ENCODE measurements at places on chromosomes 3 and 15.

DNA sequence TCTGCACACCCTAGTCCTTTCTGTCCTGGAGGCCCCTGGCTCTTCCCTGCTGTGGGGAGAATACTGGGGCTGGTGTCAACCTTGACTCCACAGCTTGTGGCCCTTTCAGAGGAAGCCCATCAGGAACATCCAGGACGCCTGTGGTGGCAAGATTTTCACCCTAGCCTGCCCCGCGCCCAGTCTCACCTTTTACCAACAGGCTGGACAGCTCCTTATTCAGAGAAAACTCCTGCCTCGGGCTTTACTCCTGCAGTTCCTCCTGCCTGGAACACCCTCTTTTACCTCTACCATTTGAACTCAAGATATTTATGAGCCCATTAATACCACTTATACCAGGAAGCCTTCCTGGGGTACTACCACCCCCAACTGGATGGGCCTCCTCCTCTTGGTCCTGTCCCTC, 2.7 kb upstream of the CACNA2D2 start:
- no peaks in the 10 kb centered on the region for H3K27me3 ChIP-seq
- H3K4me1 ChIP-seq, result peaks cover 6% of the 10 kb centered on the region
- DNase-seq, result no peak
- no peaks in the 10 kb centered on the region for H3K36me3 ChIP-seq
- H3K27ac ChIP-seq, result no peak overlapping the region

DNA sequence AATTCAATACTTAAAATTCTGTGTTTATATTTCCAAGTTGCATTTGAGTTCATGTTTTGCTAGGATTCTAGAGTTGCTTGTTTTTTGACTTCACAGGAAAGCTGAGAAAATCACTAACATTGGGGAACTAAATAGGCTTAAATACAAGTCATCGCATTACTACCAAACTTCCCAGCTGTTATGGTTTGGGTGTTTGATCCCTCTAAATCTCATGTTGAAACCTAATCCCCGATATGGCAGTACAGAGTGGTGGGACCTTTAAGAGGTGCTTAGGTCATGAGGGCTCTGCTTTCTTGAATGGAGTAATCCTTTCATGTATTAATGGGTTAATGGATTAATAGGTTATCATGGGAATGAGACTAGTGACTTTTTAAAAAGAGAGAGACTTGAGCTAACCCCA, 77.2 kb upstream of the ARPP21 start:
- no peaks in the 10 kb centered on the region for H3K36me3 ChIP-seq
- no peak for DNase-seq
- no peaks in the 10 kb centered on the region for H3K4me1 ChIP-seq
- no peak overlapping the region for H3K27ac ChIP-seq

- H3K27ac ChIP-seq, result no peak overlapping the region
- H3K36me3 ChIP-seq, result no peaks in the 10 kb centered on the region
- no peak overlapping the region for H3K4me3 ChIP-seq
- peaks cover 13% of the 10 kb centered on the region for H3K4me1 ChIP-seq
These were observed 52.1 kb upstream of the WDR72 start for GRCh38 chr15:53811530-53811929.

- no peaks in the 10 kb centered on the region for H3K36me3 ChIP-seq
- no peak overlapping the region for H3K4me3 ChIP-seq
- H3K27me3 ChIP-seq, result no peaks in the 10 kb centered on the region
- H3K4me1 ChIP-seq, result no peaks in the 10 kb centered on the region
These were observed 46.9 kb upstream of the GADL1 start for GRCh38 chr3:30941342-30941741.

DNA sequence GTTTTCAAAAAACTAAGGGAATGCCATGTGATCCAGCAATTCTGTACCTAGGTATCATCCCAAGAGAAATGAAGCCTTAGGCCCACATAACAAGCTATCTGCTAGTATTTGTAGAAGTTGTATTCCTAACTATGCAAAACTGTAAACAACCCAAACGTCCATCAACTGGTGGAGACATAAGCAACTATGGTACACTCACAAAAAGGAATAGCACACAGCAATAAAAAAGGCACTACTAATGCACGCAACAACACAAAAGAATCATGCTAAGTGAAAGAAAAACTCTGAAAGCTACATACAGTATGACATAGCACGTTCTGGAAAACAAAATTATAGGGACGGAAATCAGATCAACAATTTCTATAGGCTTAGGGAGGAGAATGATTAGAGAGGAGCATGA, 15.3 kb downstream of the USP50 start:
- H3K4me1 ChIP-seq, result no peaks in the 10 kb centered on the region
- peak overlapping the region; percentile 6 for H3K27ac ChIP-seq
- no peaks in the 10 kb centered on the region for H3K27me3 ChIP-seq
- no peaks in the 10 kb centered on the region for H3K36me3 ChIP-seq
- no peak for DNase-seq

DNA sequence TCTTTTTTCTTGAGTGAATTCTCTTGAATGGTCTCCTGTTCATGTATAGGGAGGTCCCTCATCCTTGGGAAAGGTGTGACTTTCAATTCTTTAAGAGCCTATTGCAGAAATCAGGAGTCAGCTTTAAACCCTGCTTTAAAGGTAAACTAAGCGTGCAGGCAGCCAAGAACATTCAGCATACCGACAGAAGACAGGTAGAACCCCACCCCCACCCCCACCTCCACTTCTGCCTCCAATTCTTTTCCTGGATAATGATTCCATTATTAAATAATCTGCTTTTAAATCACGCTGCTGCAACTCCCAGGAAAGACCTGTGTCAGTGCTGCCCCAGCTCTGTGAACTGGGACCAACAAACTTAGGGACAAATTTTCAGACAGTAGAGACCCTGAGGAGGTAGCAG, 49.3 kb upstream of the SKOR1 start:
- no peaks in the 10 kb centered on the region for H3K4me1 ChIP-seq
- no peaks in the 10 kb centered on the region for H3K36me3 ChIP-seq
- H3K4me3 ChIP-seq, result no peak overlapping the region
- no peaks in the 10 kb centered on the region for H3K27me3 ChIP-seq

- no peak overlapping the region for H3K4me3 ChIP-seq
- no peaks in the 10 kb centered on the region for H3K4me1 ChIP-seq
- no peak overlapping the region for H3K27ac ChIP-seq
- DNase-seq, result no peak
- no peaks in the 10 kb centered on the region for H3K27me3 ChIP-seq
These were observed 117.3 kb upstream of the C15orf61 start for GRCh38 chr15:67403428-67404154.

GRCh38 chr3:159806412-159806811, 182.2 kb upstream of the IL12A start:
- H3K4me3 ChIP-seq, result no peak overlapping the region
- H3K27ac ChIP-seq, result no peak overlapping the region
- peaks cover 17% of the 10 kb centered on the region for H3K4me1 ChIP-seq
- H3K36me3 ChIP-seq, result no peaks in the 10 kb centered on the region

DNA sequence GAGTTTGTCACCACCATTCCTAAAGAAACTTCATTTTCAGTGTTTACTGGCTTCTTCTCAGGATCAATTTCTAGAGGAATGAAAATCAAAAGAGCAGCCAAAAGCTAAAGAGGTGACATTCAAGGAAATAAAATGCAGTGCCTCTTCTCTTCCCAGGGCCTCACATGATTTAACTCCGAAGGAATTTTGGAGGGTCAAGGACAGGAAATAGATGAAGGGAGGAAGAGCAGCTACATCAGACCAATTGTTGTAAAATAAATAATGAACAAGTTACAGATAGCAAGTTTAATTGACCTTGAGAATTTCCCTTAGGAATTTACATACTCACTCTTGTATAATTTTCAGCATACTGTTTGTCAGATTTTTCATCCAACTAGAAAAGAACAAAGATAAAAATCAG, 78.1 kb downstream of the LRRFIP2 start:
- DNase-seq, result no peak
- H3K4me3 ChIP-seq, result no peak overlapping the region
- no peaks in the 10 kb centered on the region for H3K27me3 ChIP-seq
- no peak overlapping the region for H3K27ac ChIP-seq
- H3K4me1 ChIP-seq, result peaks cover 7% of the 10 kb centered on the region

DNA sequence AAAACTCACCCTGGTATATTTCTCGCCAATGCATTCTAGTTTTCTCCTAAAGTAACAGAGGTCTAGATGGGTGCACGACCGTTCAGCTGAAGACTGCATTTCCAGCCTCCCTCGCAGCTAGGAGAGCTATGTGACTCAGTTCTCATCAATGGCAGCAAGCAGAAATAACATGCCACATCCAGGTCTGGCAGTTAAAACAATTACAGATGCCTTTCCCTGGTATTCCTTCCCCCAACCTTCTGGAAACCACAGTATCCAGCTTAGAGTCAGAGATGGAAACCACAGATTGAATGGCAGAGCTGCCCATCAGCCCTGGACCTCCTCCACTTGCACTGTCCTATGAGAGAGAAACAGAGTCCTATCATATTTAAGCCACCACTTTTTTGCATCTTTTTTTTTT, 4.8 kb downstream of the HAPLN3 start:
- no peak overlapping the region for H3K4me3 ChIP-seq
- peaks cover 26% of the 10 kb centered on the region for H3K27me3 ChIP-seq
- no peaks in the 10 kb centered on the region for H3K36me3 ChIP-seq
- no peak overlapping the region for H3K27ac ChIP-seq
- H3K4me1 ChIP-seq, result peaks cover 15% of the 10 kb centered on the region

- no peaks in the 10 kb centered on the region for H3K36me3 ChIP-seq
- H3K27me3 ChIP-seq, result no peaks in the 10 kb centered on the region
- H3K4me3 ChIP-seq, result no peak overlapping the region
These were observed 42.6 kb downstream of the SLCO2A1 start for GRCh38 chr3:133987136-133987535.

DNA sequence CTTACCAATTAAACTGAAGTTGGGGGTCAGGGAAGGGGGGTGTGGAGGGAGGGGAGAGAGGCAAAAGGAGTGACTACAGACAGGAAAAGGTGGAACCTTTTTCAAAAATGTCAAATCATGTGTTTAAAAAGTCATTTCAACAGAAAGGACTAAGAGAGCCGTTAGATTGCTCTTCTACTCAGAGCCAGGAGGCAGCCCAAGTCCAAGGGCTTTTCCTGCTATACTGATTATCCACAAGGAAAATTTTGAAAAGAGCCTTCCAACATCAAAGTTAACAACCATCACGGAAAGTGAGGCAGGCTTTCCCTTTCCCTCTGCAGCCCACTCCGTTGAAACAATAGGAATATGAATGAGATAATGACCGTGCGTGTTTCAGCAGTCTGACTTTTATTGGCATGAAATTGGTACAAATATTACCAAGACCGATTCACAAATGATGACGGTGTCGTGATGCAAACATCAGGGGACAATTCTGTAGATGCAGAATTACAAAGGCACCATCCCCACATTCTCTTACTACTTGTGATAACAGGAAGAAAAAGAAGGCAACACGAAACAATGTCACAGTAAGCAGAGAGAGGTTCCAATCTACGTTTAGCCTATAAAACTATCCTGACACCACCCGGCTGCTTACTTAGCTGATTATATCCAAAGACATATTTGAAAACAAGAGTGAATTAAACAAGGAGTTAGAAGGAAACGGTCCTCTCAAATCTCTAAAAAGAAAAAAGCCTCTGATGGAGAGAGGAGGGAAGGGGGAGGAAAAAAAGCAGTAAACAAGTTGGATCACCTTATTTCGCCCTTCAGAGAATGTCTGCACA, 453.7 kb downstream of the FOXP1 start:
- no peak for DNase-seq
- H3K4me1 ChIP-seq, result peaks cover 72% of the 10 kb centered on the region
- peak overlapping the region; percentile 33 for H3K4me3 ChIP-seq
- H3K27ac ChIP-seq, result peak overlapping the region; percentile 87
- H3K27me3 ChIP-seq, result no peaks in the 10 kb centered on the region

DNA sequence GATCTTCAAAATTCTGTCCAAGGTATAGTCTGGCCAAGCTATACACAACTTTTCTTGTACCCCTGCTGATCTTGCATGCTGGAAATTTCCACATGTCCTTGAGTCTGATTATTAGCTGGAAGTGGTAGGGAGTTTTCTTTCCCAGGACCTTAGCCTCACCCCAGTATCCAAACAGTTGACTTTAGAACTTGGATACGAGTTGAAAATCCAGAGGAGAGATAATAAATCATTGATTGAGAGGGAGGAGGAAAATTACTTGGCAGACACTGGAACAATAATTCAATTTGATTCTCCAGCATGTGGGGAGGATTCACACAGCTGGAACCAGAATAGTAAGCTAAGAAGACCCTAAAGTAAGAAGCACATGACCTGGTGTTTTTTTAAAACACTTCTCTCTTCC, 116.4 kb downstream of the IL5RA start:
- H3K27ac ChIP-seq, result no peak overlapping the region
- H3K4me3 ChIP-seq, result no peak overlapping the region
- no peaks in the 10 kb centered on the region for H3K36me3 ChIP-seq

DNA sequence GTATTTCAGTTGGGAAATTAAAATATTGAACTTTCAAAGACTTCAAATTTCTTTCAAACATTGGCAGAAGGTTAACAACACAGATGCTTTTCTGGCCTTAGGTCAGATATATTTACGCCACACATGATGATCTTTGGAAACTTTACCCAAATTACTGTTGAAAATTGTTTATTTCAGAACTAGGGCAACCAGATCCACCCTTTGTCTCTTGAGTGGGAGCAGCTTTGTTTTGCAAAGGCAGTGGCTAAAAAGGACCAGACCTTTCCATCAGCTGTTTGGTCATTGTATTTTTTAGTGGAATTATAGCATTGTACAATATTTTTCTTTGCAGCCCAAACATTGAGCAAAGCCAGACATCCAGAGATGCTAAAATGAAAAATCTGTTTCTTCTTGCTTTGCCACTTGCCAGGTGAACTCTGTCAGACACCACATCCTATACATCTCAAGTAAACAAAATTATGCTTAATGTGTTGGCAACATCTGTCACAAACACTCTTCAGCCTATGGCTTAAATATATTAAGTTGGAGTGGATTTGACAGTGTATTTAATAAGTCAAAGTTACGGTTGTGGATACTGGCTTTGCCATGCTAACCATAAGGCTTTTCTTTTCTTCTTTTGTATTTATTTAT, 651.9 kb downstream of the RBMS3 start:
- no peaks in the 10 kb centered on the region for H3K27me3 ChIP-seq
- DNase-seq, result no peak
- H3K27ac ChIP-seq, result no peak overlapping the region
- H3K4me3 ChIP-seq, result no peak overlapping the region

- H3K27me3 ChIP-seq, result no peaks in the 10 kb centered on the region
- H3K27ac ChIP-seq, result no peak overlapping the region
- H3K4me1 ChIP-seq, result no peaks in the 10 kb centered on the region
- no peak overlapping the region for H3K4me3 ChIP-seq
- H3K36me3 ChIP-seq, result no peaks in the 10 kb centered on the region
- DNase-seq, result no peak
These were observed 237.6 kb downstream of the RAP2B start for GRCh38 chr3:153399636-153400035.

- H3K27me3 ChIP-seq, result no peaks in the 10 kb centered on the region
- H3K4me3 ChIP-seq, result no peak overlapping the region
- peaks cover 47% of the 10 kb centered on the region for H3K4me1 ChIP-seq
- peak overlapping the region; percentile 74 for H3K27ac ChIP-seq
- H3K36me3 ChIP-seq, result no peaks in the 10 kb centered on the region
These were observed 46.1 kb downstream of the SMAD6 start for GRCh38 chr15:66747886-66748707.

Measured in tibial nerve (tissue), 4 donors.